H7 (cell line): ENCODE measurements at places on chromosomes 11 and 22.

GRCh38 chr11:1526785-1527184, 40.2 kb upstream of the MOB2 start:
- no peak for DNase-seq

GRCh38 chr22:24419475-24419850, 7.9 kb upstream of the ADORA2A start:
- no peak for DNase-seq

DNA sequence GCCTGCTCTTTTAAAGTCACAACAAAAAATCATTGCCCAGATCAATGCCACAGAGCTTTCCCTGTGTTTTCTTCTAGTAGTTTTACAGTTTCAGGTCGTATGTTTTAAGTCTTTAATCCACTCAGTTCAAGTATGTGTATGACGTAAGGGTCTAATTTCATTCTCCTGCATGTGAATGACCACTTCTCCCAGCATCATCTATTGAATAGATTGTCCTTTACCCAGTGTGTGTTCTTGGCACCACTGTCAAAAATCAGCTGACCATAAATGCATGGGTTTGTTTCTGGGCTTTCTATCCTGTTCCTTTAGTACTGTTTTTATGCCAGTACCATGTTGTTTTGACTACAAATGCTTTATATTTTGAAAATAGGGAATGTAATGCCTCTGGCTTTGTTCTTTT, 28.1 kb downstream of the INTS4 start:
- no peak for DNase-seq

- DNase-seq = no peak
These were observed 41.7 kb upstream of the PLET1 start for GRCh38 chr11:112302226-112302868.

DNA sequence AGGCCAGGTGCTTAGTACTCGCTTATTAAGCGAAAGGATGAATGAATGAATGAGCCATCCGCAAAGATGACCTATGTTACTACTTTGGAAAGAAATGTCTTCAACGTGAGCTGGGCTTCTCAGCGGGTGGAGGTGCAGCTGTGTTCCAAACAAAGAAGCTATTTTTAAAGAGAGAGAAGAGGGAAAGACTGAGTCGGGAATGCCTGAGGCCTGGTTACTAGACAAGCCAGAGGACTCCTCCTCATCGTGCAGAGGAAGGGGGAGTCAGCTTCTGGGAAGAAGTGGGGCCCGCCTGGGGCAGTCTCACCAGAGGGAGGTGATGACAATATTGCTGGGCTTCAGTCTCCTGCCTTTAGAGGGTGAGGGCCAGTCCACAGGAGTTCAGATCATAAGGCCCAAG, 30.4 kb upstream of the CD5 start:
- no peak for DNase-seq

DNA sequence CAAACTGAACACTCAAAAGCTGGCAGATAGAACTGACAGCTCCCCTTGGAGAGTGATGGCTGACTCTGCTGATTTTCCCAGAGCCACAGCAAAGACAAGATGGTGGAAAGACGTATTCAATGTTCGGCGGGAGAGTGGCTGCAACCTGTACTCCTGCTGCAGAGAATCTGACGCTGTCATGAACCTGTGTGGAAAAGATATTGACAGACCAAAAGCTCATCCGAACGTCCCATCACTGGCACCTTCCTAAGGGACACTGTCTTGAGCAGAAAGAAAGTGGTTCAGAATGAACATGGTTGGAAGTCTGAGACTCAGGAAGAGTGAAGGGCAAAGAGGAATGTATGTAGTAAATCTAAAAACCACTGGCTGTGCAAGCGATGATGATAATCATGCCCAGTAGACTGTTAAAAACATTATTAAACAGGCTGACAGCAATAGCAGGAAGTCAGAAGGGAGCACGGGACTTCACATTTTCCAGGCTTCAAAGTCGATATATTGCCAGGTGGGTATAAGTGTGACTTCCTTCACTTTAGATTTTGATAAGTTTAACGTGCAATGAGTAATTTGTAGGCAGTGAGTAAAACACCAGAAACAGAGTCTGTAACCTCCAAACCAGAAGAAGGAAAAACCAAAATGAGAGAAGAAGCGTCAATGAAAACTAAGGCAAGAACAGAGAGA, 6.2 kb upstream of the IL17REL start:
- DNase-seq = peak; percentile 25

- peak; percentile 22 for DNase-seq
These were observed 23.8 kb downstream of the KCNQ1 start for GRCh38 chr11:2468363-2469235.

GRCh38 chr11:68617925-68618809, 66.2 kb upstream of the GAL start:
- DNase-seq = no peak

- no peak for DNase-seq
These were observed 26.5 kb upstream of the SLC22A9 start for GRCh38 chr11:63343130-63343529.

- DNase-seq = no peak
These were observed 423.1 kb downstream of the SHANK2 start for GRCh38 chr11:70829134-70829885.

GRCh38 chr22:50190941-50191741, 5.4 kb downstream of the TRABD start:
- DNase-seq = no peak
